ENCODE measurements at places on chromosomes 12 and 14.

DNA sequence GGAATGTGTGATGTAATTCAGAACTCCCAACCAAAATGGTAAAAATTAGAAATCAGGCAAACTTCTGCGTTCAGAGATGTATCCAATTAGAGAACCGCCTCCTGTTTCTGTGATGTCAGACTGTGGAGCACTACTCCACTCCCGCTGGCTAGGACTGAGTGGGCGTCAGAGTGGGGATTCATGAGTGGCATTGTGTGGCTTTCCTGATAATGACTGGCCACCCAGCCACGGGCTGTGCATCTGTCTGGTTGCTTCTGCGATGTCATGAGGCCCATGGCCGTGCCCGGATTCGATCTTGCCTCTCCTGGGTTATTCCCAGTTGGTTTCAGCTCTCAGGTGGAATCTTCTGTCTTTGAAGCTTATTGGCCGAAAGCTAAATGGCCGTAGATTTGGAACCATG lies 87.1 kb upstream of the KCNA1 start:
- no peak for DNase-seq

DNA sequence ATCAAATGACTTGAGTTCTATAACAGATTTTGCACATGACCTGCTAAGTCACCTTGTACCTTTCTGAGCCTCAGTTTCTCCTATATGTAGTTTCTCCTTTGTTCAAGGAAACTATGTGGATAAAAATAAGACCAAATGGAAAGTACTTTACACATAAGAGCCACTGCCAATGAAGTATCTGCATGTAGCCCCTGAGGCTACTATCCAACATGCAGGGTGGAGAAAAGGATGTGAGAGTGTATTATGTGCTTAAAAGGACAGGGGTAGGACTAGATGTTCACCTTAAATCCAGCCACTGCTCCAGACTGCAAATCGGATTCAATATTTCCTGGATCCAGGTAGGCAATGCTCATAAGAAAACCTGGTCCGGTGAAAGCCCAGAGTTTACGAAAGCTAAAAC lies 21.2 kb downstream of the SLC11A2 start:
- DNase-seq, result no peak

DNA sequence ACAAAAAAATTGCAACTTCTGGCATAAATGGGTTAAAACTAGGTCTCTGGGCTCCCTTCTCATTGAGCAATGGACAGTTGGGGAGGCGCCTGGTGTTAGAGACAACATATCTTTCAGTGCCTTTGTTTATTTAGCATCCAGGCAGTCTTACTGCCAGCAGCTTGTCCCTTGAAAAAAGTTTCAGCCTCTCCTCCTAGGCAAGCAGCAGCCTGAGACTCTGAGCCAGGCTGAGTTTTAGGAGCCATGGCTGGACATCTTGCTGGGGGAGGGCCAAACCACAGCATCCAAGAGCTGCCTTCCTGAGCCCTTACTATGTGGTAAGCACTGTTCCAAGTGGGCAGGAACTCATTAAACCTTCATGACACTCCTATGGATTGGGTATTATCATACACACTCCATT lies 10.1 kb upstream of the JDP2 start:
- no peak for DNase-seq

- no peak for DNase-seq
Measured at GRCh38 chr12:5439788-5440300, 7.9 kb downstream of the NTF3 start.

GRCh38 chr14:94009767-94010166 lies 12.7 kb downstream of the CCDC197 start:
- DNase-seq, result no peak

- no peak for DNase-seq
Measured at GRCh38 chr14:54839701-54840119, 62.9 kb downstream of the GCH1 start.

DNA sequence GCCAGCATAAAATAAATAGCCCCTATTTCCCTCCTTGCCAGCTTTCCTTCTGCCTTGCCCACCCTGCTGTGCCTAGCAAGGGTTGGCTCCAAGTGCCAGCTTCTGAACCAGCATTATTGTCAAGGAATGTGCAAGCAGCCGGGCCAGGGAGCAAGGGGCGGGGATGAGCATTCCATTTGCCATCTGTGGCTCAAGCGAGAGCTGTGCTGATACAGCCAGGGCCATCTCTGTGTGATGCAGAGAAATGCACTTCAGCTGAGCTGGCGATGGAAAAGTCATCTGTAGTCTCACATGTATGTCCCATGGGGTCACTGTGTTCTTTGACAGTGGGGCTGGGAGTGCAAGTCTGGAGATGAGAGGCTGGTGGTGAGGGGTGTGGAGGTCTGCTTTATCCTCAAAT lies 137.3 kb downstream of the SUDS3 start:
- no peak for DNase-seq

GRCh38 chr14:104265918-104266630 lies 127.7 kb downstream of the KIF26A start:
- DNase-seq, result no peak

DNA sequence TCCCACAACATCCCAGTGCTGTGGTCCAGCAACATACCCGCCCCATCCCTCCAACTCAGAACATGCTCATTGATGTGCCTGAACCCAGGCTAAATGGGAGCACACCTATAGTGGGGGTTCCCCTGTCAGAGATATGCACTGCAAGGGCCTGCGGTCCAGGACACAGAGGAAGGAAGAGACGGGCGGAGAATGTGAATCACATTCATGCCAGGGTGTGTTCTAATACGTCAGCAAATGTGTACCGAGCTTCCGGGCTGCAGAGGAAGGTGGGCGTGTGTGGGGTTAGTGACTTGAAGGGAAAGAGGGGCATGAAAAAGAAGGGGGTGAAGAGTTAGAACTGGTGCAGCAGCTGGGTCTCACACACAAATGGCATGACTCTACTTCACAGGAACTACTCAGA lies 83.7 kb downstream of the DPF3 start:
- peak; percentile 69 for DNase-seq

DNA sequence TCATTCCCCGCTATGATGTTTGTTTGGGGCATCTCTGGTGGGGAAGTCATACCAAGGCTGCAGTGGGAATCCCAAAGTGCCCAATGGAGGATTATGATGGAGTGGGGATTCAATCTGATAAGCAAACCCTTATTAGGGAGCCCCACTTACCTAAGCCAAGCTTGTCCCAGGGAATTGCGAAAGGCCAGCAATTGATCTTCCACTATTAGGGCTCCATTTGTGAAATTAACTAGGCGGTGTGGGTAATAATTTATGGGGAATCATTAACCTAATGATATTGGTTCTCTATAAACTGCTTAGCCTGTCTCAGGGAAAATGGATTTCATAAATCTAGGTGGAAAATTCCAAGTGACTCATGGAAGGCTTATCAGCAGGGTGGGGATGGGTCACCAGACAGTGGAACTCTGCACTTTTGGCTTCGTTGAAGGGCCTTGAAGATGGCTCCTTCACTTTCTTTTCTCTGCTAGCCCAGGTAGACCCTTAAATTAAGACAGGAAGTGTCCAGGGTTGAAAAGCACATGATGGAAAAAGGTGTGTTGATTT lies 113.0 kb upstream of the WSCD2 start:
- no peak for DNase-seq

DNA sequence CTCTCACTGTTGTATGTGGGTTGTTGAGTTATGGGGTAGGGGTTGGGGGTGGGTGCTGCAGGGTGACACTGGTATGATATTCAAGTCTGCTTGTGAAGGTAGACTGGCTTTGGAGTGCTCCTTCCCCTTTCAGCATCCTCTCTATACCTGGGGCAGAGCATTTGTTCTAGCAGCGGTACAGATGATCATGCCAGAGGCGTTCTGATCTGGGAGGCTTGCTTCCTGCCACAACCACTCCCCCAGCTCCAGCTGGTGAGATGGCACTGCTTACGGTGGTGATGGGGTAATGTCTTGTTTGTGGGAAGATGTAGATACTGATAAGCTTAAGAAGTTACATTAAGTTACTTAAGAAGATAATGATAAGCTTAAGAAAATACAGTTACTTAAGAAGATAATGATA lies 131.8 kb downstream of the ERC1 start:
- DNase-seq, result no peak

DNA sequence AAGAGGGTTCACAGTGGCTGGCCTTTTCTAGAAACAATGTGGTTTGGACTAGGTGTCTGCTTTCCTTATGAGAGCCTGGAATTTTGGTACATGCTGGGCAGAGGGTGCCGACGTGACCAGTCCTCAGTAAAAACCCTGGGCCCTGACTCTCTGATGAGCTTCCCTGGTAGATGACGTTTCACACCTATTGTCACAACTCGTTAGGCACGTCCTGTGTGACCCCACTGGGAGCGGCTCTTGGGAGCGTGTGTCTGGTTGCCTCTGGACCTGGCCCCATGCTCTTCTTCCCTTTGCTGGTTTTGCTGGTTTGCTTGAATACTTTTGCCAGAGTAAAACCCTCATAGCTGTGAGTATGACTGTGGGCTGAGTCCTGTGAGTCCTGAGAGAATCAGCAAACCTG lies 136.9 kb downstream of the RIMBP2 start:
- no peak for DNase-seq

DNA sequence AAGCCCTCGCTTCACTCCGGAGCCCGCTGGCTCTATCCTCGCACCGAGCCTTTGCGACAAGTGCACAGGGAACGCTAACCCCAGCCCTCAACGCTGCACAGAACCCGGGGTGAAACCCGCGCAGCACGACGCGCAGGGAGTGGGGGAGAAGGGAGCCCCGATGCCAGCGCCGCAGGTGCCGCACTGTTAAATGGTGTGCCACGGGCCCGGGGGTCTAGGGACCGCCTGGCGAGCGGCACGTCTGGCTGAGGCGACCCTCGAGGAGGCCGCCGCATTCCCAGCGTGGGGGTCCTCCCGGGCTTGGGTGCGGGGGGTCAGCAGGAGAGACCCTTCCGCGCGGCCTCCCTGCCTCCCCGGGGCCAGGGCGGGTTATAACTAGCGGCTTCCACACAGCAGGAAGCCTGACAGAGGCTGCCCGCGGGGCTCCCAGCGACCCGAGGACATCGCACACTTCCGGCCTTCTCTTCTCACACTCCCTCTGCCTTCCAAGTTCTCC lies 23.8 kb upstream of the LRTM2 start:
- DNase-seq, result peak; percentile 37

GRCh38 chr12:53966385-53967133 lies 6.4 kb upstream of the HOXC11 start:
- DNase-seq, result no peak

DNA sequence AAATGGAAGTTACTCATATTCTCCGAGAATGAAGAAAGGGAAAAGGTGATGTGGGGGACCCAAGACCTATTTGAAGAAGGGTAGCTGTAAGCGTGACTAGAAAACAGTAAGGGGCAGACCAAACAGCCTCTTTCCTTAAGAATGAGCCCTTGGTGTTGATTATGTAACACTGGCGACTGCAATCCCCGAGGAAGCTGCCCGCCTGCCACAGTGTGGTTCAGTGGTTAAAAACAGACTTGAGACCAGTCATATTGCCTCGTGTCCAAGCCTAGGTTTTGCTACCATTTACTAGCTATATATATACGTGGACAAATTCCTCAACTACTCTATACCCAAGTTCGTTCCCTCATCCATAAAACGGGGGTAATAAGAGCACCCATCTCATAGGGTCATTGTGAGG lies 49.1 kb downstream of the SSPN start:
- no peak for DNase-seq

DNA sequence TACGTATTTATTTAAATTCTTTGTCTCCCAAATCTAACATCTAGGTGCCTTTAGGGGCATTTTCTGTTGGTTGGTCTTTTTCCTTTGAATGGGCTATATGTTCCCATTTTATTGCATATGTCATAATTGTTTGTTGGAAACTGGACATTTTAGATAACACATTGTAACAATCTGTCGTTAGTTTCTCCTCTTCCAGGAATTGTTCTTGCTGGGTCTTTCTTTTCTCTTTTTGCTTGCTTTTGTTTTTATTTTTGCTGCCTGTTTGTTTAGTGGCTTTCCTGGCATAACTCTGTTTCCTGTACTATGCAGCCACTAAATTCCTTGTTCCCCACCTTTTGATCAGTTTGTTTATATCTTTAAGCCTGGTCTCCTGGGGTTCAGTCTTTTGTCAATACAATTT lies 244.3 kb upstream of the RTL1 start:
- no peak for DNase-seq

DNA sequence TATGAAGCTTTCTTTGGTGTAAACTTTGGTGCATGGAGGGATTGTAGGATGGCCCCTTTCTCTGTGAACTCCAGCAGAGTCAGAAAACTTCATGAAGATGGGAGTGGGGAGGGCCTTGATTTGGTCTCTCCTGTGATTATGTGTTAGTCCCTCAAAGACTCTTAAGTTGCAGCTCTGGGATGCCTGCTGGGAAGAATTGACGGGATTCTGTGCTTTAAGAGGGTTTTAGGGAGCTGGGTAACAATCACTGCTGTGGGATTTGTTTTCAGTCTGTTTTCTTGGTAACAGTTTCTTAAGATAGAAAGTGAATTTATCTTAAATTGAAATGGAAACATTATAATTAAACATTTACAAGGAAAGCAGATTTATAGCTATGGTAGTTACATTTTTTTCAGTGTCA lies 378.1 kb downstream of the AACS start:
- DNase-seq, result no peak

DNA sequence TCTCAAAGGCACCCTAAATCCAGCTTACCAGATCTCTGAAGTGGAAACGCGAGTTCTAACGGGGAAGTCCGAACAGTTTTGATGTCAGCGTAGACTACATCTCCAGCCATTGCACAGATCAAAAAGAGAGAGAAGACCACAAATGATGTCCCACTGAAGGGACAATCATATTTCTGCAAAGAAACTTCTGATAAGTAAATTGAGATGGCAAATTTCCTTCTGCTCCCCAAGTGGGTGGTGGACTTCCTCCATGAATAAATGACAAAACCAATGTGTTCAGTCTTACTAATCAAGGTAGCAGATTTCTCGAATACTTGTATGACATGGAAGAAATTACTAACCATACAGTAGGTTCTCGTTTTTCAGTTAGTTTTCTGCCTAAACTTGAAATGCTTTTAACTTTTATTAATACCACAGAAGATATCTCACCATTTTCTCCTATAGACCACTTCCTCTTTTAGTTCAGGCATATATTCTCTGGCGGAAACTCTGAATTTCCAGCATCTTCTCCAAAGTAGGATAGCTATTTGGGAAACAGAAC lies at the start of gene CLECL1:
CLECL1 (minus strand) TSS at position 177 of the 541 bp plus-strand sequence.
- no peak for DNase-seq

- DNase-seq, result no peak
Measured at GRCh38 chr12:95577820-95578219, 26.5 kb upstream of the USP44 start.

GRCh38 chr14:88196116-88196890 lies 126.8 kb downstream of the KCNK10 start:
- DNase-seq, result no peak

GRCh38 chr12:65725376-65725775 lies 98.9 kb upstream of the HMGA2 start:
- no peak for DNase-seq

- DNase-seq, result peak; percentile 61
Measured at GRCh38 chr14:77212943-77213678, 31.5 kb downstream of the TMEM63C start.

GRCh38 chr12:105166736-105167135 lies 59.2 kb downstream of the WASHC4 start:
- no peak for DNase-seq

DNA sequence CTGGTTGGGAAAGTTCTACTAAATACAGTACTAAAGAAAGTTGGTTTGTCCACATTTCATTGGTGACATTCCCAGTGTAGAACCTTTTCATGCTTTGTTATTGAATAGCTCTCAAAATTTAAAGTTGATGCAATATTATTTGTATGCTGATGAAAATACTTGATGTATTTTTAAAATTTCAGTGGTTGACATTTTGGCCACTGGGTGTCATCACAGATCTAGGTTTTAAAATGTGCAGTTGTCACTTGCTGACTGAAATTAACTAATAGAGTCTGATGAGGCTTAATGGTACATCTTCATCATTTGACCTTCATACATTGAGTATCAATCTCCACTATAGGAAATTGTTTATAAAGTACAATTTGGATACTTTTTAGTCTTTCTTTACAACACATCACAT lies 37.1 kb downstream of the CMAS start:
- no peak for DNase-seq
